Left renal pelvis (tissue), 4 donors: ENCODE measurements at places on chromosomes 3 and 15. TPM values are rescaled to one million over a fixed set of nuclear protein-coding genes. Genes with fewer than 3 reads are reported as not detected.

DNA sequence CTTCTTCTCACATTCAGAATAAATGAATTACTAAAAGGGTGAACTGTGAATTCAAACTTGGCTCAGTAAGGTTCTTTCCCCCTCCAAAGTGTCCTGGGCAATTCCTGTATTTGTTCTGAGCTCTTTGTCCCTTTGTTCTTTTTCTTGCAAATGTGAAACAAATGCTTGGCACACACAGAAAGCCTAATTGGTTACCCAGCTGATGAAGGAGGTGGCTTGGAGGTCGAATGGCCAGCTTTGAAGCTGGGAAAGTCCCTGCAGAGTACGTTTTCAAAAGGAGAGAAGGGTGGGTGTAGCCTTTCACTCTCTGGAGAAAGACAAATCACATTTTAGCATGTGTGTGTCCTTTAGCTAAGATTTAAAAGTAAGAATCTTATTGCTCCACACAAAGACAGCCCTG is 154.4 kb downstream of the PEX5L start:
- DNase-seq, result no peak

DNA sequence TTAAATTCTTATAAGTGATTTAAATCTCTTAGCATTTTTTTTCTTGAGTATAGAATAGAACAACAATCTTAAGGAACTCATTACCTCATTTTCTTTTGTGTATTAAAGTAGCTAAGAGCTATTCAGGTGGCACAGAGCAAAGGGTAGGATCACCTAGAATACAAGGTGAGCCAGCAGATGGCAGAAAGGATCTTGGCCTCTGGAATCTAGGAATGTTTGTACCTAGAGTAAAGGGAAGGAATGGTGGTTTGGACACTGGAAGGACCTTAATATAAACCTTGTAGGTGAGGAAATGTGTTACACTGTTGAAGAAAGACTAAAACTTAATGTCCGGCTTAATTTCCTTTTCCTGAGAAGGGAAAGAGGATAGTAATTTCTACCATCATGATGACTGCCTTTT is 89.0 kb downstream of the GHSR start:
- DNase-seq, result no peak

DNA sequence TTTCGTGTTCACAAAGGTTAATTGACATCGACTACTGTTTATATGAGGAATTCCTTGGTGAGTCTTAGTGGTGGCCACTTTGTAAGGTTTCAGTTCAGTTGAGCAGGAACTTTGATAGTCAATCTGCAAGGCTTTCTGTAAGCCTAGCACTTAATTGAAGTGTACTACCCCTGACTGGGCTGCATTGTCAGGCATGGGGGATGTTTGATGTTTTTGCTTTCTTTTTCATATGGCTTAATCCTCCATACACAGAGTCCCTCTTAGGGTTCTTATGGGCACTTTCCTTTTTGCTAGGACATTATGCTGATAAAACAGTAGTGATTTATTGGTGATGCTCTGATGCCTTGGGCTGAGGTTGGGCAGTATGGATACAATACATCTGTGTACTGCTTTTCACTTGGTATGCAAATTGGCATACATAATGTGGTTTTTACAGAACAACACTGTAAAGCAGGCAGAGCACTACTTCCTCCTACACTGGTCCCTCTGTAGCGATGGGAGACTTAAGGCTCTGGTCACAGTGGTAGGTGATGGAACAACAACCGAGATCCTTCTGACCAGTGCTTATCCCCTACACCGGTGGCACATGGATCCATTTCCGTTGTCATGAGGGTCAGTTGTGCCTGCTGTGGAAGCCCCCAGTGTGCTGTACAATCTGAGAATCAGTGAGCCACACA is 261.0 kb downstream of the MFSD1 start:
- DNase-seq, result no peak

GRCh38 chr3:86995537-86995936 is 4.6 kb upstream of the VGLL3 start:
- no peak for DNase-seq

DNA sequence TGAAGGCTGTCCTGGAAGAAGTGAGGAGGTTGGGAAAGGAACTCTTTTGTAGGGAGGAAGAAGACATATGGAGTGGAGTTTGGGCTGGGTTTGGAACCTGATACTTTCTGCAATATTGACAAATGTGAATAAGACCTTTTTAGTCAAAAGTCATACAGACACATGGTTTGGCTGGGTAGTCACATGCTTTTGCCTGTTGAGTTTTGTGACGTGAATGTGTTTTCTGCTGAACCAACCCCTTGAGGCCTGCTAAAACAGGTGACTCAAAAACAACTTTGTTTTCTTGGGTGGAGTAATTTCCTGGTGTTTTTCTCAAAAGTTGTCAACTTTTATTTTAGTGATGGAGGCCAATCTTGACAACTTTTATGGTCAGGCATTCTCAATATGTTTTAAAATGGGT is 39.4 kb upstream of the CCR4 start:
- no peak for DNase-seq

The CLRN1 gene
- polyA plus RNA-seq, result not detected

- no peak for DNase-seq
These were observed 14.6 kb downstream of the SPINK8 start for GRCh38 chr3:48318713-48319468.

GRCh38 chr15:49692514-49693090 is 71.8 kb downstream of the DTWD1 start:
- no peak for DNase-seq

- DNase-seq, result no peak
These were observed 36.5 kb downstream of the U2SURP start for GRCh38 chr3:143037867-143038266.

- no peak for DNase-seq
These were observed 9.1 kb downstream of the CDAN1 start for GRCh38 chr15:42727750-42728381.

DNA sequence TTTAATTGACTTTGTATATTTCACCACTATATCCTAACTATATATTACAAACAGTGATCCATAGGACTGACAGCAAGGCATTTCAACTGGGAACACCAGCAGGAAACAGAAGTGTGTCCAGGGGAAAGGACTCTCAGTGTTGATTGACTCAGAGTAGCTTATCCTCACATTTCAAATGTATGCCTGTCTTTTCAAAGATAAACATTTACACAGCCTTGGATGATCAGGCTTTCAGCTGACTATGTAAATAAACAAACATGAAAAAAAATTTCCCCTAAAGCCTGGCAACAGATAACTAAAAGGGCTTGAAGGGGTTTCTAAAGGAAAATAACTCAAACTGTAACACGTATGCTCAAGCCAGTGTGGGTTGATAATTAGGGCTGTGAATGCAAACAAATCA is 321.8 kb downstream of the TBC1D5 start:
- DNase-seq, result no peak

The H1-8 gene
- not detected for polyA plus RNA-seq

DNA sequence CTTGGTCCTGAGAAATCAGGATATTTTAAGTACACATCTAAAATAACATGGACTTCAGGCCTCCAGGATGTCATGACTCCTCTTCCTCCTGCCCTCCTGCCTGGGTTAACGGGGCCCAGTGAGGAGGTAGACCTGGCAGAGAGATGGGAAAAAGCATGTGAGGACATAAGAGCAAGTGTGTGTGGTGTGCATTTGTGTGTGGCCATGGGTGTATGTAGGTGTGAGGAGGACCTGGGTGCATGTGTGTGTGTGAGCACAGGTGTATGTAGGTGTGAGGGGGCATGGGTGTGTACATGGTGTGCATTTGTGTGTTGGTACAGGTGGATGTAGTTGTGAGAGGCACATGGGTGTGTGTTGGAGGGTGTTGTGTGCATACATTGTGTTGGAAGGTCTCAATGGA is 105.4 kb downstream of the EPHB1 start:
- no peak for DNase-seq

The COL8A1 gene
- polyA plus RNA-seq, result 8.6 TPM

GRCh38 chr3:133211449-133211848 is 173.3 kb downstream of the TMEM108 start:
- peak; percentile 4 for DNase-seq

The SLCO2A1 gene
- 19.7 TPM for polyA plus RNA-seq

DNA sequence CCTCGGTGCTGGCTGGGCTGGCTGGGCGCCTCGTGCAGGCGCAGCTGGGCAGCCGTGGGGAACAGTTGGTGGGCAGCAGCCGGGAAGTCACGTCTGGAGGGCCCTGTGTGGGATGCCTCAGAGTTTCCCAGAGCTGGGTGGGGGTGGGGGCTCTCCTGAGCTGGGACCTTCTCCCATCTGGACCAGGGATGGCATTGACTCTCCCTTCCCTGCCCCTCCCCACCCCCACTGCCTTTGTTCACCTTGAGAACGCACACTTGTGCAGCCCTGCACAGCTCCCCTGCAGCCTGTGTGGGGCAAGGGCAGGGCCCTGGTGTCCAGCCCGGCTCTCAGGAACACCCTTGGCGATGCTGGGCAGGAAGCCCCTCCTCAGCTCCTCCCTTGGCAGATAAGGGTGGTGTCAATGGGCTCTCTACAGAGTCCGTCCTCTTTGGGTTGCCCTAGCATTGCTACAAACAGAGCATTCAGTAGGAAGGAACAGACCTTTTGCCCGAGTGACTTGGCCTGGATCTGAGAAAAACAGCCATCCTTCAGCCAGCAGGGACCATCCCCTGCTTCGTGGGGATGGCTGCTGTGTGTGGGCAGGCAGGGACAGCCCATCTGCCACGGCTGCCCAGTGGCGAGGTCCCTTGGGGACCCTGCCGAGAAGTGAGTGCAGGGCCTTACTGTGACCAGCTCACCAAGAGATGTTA is 25.5 kb upstream of the KLF13 start:
- no peak for DNase-seq

DNA sequence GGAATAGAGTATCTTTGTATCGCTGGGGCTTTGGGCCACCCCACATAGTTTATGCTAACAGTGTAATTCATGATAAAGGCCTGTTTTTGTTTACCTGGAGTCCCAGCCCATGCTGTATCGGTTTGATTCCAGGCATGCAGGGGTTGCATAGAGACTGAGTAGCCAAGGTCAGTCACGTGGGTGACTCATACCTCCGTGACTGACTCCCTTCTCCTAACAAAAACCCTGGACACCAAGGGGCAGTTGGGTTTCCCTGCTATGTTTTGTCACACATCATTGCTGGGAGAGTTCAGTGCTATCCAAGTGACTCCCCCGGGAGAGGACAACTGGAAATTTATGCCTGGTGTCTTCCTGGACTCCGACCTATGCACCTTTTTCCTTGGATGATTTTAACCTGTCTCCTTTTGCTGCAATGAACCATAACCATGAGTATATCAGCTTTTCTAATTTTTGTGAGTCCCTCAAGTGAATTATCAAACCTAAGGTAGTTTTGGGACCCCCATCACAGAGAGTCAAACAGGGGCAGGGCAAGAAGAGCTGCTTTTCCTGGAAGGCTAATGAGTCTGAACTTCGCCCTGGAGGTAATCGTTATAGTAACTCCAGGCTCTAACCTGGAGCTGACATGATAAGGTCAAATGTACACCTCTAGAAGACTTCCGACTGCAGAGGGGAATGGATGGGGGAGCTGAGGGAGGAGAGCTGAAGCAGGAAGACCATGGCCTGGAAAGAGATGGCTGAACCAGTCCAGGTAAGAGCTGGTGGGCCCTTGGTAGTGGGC is 57.0 kb downstream of the SRGAP3 start:
- no peak for DNase-seq

The LRRC2 gene
- polyA plus RNA-seq, result 1.9 TPM

The DGKG gene
- 0.56 TPM for polyA plus RNA-seq

DNA sequence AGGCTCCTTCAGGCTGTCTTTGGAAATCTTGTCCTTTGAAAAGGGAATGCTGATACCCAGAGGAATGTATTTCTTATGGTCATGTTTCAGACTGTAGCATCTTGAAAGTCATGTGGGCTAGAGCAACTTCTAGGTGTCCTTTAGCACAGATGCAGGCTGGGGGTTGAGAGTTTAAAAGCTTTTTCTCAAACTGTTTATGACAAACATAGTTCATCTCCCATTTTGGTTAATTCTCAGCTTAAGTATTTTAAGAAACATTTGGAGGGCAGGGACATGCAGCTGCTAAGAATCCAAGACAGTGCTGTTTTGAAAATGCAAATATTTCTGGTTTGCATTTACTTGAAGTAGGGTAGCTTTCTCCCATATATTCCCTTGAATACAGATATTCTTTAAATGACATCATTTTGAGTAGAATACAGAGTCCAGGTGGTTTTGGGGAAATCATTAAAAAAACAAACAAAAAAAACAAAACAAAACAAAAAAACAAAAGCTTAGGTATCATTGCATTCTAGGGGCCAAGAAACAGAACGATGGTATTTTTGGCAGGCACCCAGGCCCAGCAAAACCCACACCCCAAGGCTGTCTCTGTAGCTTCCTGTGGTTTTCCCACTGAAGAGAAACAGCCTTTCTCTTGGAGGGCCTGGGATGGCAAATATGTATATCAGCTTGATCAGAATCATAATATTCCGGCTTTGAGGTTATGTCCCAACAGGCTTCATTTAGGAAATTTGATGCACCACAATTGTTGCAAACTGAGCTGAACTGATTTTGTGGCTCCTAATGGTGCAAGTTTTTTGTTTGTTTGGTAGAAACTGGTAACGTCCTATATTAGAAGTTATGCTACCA is 120.0 kb downstream of the ATG7 start:
- no peak for DNase-seq

The SEMA6D gene
- 43.9 TPM for polyA plus RNA-seq

DNA sequence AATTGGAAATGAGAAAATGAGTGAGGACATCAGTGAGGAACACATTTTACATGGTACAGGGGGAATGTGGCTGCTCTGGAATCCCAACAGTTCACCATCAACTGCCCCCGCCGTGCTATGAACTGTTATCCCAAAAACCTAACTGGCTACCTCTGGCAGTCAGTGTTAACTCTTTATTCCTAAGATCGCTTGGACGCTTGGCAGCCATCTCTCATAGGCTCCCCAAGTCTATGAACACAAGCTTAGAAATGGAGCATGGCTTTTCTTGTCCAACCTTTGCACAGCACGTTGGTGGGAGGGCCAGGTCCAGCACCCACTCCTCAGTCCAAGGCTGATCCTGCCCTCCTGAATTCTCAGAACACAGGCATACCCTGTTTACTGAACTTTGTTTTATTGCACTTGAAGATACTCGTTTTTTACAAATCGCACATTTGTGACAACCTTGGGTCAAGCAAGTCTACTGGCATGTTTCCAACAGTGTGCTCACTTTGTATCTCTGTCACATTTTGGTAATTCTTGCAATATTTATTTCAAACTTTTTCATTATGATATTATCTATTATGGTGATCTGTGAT is 53.6 kb downstream of the SENP2 start:
- no peak for DNase-seq

The MEGF11 gene
- 3.1 TPM for polyA plus RNA-seq

GRCh38 chr3:46778101-46778500 is 60.4 kb upstream of the PRSS50 start:
- no peak for DNase-seq
